Suprapubic skin (tissue), 4 donors: ENCODE measurements at places on chromosomes 7 and 10. TPM values are rescaled to one million over a fixed set of nuclear protein-coding genes. Genes with fewer than 3 reads are reported as not detected.

GRCh38 chr7:136370137-136370536 lies 393.0 kb upstream of the MTPN start:
- DNase-seq = no peak

DNA sequence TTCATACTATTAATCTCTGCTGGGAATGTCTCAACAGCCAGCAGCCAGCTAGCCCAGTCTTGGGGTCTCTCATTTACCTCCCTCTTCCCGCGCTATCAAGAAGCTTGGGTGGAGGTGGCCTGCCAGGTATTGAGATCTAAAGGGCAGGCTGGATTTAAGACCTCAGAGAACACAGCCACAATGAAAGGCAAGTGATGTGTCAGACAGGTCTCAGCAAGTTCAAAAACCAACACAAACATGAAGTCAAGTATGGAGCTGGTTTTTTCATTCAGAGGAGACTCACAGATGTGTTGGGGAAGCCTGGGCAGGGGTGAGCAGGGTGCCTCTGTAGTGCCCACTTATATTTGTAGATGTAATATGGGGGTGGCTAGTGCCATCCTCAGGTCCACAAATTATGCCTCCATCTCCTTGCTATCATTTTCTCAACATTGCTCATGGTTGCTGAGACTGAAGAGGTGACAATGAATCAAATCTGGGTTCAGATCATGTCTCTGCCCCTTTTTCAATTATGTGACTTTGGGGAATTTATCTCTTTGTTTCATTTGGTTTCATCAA lies 27.7 kb upstream of the CROT start:
- DNase-seq = no peak

DNA sequence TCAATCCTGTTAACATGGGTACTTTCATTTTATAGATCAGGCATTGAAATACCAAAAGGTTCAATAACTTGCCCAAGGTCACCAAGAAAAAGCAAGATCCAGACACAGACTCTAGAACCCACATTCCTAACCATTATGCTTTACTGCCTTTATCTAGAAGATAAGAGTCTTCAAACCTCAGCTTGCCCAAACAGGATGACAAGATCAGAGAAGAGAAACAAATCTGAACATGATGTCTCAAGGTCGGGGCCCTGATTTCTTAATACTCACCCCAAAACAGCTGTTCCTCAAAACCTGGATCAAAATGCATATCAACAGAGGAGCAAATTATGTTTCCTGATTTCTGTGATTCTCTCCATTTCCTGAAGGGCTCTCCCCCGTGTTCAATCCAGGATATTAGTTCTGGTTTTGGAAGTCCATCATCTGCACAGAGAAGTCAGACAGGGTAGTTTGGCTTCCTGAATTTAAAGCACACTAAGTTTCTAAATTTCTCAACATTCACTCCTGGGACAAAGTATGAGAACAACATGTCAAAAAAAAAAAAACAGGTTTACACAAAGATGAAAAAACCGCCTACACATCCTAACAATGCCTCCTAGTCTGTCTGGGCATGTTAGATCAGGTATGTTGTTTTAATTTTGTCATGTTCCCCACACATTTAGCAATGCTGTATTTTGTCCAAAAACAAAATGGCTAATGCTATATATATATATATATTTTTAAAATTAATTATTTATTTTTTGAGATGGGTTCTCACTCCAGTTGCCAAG lies 16.2 kb downstream of the ZNF786 start:
- DNase-seq = no peak

DNA sequence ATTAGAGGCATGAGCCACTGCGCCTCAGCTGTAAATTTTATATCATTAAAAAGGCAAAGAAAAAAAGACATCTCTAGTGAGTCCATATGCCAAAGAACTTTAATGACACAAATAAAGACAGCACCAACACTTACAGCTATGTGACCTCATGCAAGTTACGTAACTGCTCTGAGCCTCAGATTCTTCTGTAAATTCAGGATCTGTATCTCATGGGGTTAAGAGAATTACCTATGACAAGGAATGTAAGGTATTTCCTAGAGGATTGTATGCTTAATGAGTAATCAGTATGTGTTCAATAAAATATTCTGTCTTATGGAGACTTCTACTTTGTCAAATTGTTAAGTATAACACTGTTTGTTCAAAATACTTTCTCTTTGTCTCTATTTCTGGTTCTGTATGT lies 274.0 kb upstream of the GLI3 start:
- DNase-seq = no peak

DNA sequence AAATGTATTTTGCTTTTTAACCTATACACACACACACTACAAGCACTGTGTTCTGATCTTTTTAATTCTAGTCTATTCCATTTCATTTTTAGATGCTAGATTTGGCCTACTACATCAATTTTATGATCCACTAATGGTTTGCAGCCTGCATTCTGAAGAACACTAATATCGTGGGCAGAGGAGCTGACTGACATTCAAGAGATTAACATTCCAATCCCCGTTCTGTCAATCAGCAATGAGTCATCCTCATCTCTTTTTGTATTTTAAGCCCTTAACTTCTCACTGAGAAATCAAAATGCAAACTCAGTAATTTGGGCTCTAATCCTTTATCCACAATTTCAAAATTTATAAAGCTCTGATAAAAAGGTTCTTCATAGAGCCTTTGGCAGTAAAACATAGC lies 47.1 kb upstream of the GAD2 start:
- DNase-seq = no peak

MBL2 gene
- total RNA-seq = not detected

IFIT1B gene
- not detected for total RNA-seq

MSRB2 gene
- total RNA-seq = 4.7 TPM
